ENCODE measurements at places on chromosomes 3 and 15. TPM values are rescaled to one million over a fixed set of nuclear protein-coding genes. Genes with fewer than 3 reads are reported as not detected.
A peak's percentile ranks its signal among the peaks of the same experiment; 100 is the strongest.

The STARD5 gene
- total RNA-seq: 2.2 TPM

DNA sequence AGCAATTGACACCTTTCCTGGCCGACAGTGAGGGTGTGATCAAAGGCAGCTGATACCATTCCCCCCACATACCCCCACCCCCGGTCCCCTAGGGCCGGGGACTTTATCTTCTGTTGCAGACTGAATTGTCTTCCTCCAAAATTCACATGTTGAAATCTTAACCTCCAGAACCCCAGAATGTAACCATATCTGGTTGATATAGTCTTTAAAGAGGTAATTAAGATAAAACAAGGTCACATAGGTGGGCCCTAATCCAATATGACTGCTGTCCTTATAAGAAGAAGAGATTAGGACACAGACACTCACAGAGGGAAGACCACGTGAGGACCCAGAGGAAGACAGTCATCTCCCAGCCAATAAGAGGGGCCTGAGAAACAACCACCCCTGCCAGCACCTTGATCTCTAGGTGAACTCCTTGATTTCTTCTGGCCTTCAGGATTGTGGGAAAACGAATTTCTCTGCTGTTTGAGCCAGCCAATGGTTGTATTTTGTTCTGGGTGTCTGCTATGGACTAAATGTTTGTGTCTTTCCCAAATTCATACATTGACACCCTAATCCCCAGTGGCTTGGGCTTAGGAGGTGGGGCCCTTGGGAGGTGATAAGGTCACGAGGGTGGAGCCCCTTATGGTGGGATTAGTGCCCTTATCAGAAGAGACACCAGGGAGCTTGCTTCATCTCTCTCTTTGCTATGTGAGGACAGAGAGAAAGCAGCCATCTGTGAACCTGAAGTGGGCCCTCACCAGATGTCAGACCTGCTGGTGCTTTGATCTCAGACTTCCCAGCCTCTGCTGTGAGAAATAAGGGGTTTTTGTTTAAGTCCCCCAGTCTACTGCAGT, 144.0 kb downstream of the CHSY1 start:
- H3K36me3 ChIP-seq: no peaks in the 10 kb centered on the region
- H3K27me3 ChIP-seq: no peaks in the 10 kb centered on the region
- DNase-seq: no peak
- no peak overlapping the region for H3K4me3 ChIP-seq
- peaks cover 7% of the 10 kb centered on the region for H3K4me1 ChIP-seq

- no peak overlapping the region for H3K4me3 ChIP-seq
- no peaks in the 10 kb centered on the region for H3K36me3 ChIP-seq
- H3K27ac ChIP-seq: no peak overlapping the region
- peaks cover 8% of the 10 kb centered on the region for H3K4me1 ChIP-seq
- DNase-seq: no peak
- H3K27me3 ChIP-seq: no peaks in the 10 kb centered on the region
Observed at GRCh38 chr15:59590027-59590426, 21.6 kb upstream of the GCNT3 start.

DNA sequence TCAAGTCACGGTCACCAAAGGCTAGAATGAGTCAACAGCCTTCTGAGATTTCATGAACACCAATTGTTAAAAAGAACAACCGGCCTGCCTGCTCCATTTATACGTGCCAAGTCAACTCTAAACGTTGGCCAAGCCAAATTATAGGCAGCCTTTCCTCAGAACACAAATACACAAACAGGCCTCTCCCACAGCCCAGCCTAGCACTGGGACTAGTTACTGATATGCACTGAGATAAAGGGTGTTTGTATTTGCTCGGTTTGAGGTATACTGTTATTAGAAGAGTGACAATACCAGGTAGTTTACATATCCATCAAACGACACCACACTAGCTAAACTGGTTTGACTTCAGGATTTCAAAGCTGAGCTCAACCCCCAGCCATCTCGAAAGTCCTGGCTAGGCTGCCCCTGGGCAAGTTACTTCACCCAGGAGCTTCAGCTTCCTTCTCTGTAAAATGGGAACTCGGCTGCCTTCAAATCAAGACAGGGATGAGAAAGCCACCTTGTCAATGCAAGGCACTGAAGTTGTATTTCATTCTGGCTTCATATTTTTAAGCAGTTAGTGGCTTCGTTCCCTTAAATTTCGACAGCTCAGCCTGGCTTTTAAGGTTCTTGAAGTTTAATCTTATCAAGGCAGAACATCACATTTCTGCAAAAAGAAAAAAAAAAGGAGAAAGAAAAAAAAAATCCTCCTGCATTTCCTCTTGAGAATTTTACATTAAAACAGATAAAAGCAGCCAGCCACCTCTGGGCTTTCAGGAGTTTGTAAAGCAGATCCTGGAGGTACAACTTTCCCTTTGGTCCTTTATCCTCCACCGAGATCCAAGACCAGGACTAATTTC, 4.0 kb downstream of the TLE3 start:
- peaks cover 20% of the 10 kb centered on the region for H3K27me3 ChIP-seq
- H3K4me1 ChIP-seq: peaks cover 30% of the 10 kb centered on the region
- no peak for DNase-seq
- H3K4me3 ChIP-seq: no peak overlapping the region

The SYNPR gene
- 0.36 TPM for total RNA-seq

The PLIN1 gene
- total RNA-seq: 0.32 TPM

The MCF2L2 gene
- total RNA-seq: 12.9 TPM

DNA sequence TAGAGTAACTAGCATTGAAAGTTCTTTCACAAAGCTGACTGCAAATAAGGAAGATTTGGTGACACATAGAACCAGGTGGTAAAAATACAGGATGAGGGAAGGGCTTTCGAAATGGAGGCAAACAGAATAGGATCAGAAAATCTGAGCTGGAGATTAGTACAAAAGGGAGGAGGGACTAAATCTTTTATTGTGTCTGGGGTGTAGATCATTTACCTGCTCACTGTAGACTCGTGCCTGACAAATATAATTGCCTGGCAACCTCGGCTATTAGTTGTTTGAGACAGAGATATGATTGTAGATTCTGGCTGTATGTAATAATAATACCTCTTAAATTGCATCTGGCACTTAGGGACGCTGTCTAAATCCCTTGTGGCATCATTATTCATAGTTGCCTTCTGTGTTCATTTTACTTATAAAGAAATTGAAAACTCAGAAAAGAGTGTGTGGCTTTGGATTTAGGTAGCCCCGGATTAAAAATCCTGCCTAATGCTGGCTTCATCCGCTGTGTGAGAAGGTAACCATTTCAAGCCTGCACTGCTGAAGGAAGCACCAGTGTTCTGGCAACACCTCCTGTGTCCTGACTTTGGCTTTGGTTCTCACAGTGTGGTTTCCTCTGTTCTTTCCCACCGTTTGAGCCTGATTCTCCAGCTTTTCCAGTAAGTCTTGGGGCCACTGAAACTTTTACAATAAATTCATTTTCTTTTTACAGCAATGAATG, 25.0 kb upstream of the GPR160 start:
- H3K4me3 ChIP-seq: no peak overlapping the region
- H3K36me3 ChIP-seq: no peaks in the 10 kb centered on the region
- no peak overlapping the region for H3K27ac ChIP-seq
- DNase-seq: no peak
- H3K4me1 ChIP-seq: no peaks in the 10 kb centered on the region
- peaks cover 5% of the 10 kb centered on the region for H3K27me3 ChIP-seq

DNA sequence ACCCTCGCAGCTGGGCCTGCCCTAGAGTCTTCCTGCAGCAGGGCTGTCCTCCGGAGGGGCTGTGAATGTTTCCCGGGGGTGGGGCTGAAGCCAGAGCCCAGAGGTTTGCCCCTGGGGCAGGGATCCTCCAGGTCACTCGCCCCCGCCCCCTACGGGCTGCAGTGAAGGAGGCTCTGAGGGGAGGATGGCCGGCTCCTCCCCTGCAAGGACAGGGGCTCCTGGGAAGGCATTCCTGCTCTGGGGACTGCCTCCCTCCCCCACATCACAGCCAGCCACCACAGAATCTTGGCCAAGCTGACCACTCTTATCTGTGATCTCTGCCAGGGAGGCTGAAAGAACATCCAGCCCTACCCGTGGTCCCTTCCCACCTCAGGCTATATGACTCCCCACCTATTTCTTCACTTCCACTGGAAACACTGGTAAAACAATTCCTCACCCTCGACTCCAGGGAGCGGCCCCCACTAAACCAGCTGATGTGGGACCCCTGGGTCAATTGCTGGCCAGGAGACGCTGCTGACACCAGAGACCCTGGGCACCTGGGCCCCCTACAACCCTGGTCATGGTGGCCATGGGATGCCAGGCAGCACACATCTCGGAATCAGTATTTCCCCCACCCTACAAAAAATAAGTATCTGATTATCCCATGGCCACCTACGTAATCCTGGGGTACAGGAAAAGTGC, 66.0 kb downstream of the HMCES start:
- no peaks in the 10 kb centered on the region for H3K27me3 ChIP-seq
- H3K27ac ChIP-seq: no peak overlapping the region
- peak; percentile 62 for DNase-seq
- H3K4me1 ChIP-seq: peaks cover 30% of the 10 kb centered on the region
- no peak overlapping the region for H3K4me3 ChIP-seq

GRCh38 chr3:44125882-44126281, 115.8 kb upstream of the TOPAZ1 start:
- peaks cover 8% of the 10 kb centered on the region for H3K4me1 ChIP-seq
- no peaks in the 10 kb centered on the region for H3K36me3 ChIP-seq
- DNase-seq: peak; percentile 92
- no peak overlapping the region for H3K27ac ChIP-seq
- H3K4me3 ChIP-seq: no peak overlapping the region
- peaks cover 81% of the 10 kb centered on the region for H3K27me3 ChIP-seq

- no peak overlapping the region for H3K4me3 ChIP-seq
- no peak overlapping the region for H3K27ac ChIP-seq
- no peaks in the 10 kb centered on the region for H3K4me1 ChIP-seq
- H3K27me3 ChIP-seq: no peaks in the 10 kb centered on the region
- no peak for DNase-seq
- no peaks in the 10 kb centered on the region for H3K36me3 ChIP-seq
Observed at GRCh38 chr3:14352002-14352627, 50.3 kb upstream of the SLC6A6 start.

- no peaks in the 10 kb centered on the region for H3K36me3 ChIP-seq
- peak overlapping the region; percentile 3 for H3K27ac ChIP-seq
- no peak overlapping the region for H3K4me3 ChIP-seq
- H3K4me1 ChIP-seq: peaks cover 4% of the 10 kb centered on the region
- H3K27me3 ChIP-seq: no peaks in the 10 kb centered on the region
Observed at GRCh38 chr3:58035524-58036255, 27.5 kb downstream of the FLNB start.

The CYP8B1 gene
- total RNA-seq: not detected

DNA sequence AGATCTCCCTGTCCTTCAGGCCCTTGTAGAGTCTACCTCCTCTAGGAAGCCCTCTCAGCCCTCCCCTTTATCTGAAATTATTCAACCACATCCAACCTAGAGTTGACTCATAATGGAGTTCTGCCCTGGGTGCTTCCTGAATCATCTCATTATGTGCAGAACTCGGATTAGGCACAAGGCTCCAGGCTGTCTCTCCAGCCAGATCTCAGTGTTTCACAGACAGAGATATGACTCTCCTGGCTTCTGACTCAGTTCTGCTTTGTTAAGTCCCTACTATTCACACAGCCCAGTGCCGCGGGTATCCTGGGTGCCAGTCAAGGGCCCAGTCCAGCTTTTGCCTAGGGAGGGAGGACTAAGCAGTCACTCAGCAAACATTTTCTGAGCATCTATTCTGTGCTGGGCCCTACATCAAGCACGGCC, 9.3 kb downstream of the STRA6 start:
- H3K27me3 ChIP-seq: no peaks in the 10 kb centered on the region
- H3K27ac ChIP-seq: no peak overlapping the region
- DNase-seq: no peak
- H3K36me3 ChIP-seq: no peaks in the 10 kb centered on the region
- H3K4me1 ChIP-seq: peaks cover 11% of the 10 kb centered on the region
- H3K4me3 ChIP-seq: no peak overlapping the region

The CNTN6 gene
- 0.21 TPM for total RNA-seq

DNA sequence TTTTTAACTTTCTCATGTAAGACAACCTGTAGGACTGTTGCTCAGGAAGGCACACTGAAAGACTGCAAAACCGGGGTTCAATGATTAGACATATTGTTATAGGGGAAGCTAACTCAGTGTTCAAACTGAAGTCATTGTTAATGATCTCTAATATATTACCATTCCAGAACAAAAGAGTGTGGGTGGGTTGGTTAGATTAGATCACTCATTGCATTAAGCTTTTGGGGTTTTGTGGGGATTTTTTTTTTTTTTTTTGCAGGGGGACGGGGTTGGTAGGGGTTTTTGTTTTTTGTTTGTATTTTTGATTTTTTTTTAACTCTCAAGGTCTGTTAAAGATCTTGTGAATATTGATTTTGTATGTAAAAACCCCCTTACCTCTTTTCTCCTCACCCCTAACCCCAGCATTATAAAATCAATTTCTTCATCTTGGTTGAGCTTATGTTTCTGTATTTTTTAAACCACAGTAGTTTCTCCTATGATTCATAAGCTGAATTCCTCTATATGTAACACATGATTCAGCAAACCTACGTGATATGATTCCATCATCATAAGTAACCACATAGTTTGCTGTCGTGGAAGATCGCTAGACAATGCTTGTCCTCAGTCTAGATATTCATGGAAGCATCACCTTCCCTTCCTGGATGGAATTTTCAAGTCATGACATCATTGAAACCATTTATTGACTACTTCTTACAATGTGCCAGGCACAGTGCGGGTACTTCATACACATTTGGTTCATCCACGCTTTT, 544.1 kb upstream of the MDFIC2 start:
- no peaks in the 10 kb centered on the region for H3K4me1 ChIP-seq
- no peaks in the 10 kb centered on the region for H3K36me3 ChIP-seq
- peak; percentile 86 for DNase-seq
- H3K4me3 ChIP-seq: no peak overlapping the region
- no peak overlapping the region for H3K27ac ChIP-seq

- no peak overlapping the region for H3K4me3 ChIP-seq
- H3K27me3 ChIP-seq: no peaks in the 10 kb centered on the region
- DNase-seq: no peak
- no peaks in the 10 kb centered on the region for H3K36me3 ChIP-seq
- H3K4me1 ChIP-seq: no peaks in the 10 kb centered on the region
Observed at GRCh38 chr15:82625136-82625535, 22.0 kb downstream of the CPEB1 start.

The CHMP2B gene
- 20.0 TPM for total RNA-seq

The RCN2 gene
- 68.4 TPM for total RNA-seq

The SERPINI2 gene
- total RNA-seq: not detected

GRCh38 chr3:38479431-38480092, 16.6 kb upstream of the EXOG start:
- no peaks in the 10 kb centered on the region for H3K4me1 ChIP-seq
- H3K36me3 ChIP-seq: peaks cover 41% of the 10 kb centered on the region
- H3K27ac ChIP-seq: no peak overlapping the region
- peak; percentile 71 for DNase-seq
- no peaks in the 10 kb centered on the region for H3K27me3 ChIP-seq

DNA sequence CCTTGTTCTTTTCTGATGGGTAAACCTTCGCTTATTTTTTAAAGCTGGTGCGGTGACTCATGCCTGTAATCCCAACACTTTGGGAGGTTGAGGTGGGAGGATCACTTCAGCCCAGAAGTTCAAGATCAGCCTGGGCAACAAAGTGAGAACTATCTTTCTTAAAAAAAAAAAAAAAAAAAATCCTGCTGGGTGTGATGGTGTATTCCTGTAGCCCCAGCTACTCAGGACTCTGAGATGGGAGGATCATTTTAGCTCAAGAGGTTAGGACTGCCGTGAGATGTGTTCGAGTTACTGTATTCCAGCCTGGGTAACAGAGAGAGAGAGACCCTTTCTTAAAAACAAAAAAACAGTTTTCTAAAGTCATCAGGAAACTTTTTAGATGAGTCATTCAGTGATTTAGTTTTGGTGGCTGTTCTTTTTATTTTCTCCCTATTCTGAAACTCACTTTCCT, 37.7 kb downstream of the SLMAP start:
- H3K27ac ChIP-seq: no peak overlapping the region
- H3K4me1 ChIP-seq: no peaks in the 10 kb centered on the region
- no peak for DNase-seq
- H3K27me3 ChIP-seq: no peaks in the 10 kb centered on the region

GRCh38 chr3:108455212-108455705, 55.1 kb downstream of the MYH15 start:
- no peaks in the 10 kb centered on the region for H3K4me1 ChIP-seq
- no peaks in the 10 kb centered on the region for H3K36me3 ChIP-seq
- no peak overlapping the region for H3K4me3 ChIP-seq
